ENCODE measurements at places on chromosomes 5 and 9.

GRCh38 chr5:93421987-93422401 is 159.0 kb downstream of the NR2F1-AS1 start:
- no peak for DNase-seq

DNA sequence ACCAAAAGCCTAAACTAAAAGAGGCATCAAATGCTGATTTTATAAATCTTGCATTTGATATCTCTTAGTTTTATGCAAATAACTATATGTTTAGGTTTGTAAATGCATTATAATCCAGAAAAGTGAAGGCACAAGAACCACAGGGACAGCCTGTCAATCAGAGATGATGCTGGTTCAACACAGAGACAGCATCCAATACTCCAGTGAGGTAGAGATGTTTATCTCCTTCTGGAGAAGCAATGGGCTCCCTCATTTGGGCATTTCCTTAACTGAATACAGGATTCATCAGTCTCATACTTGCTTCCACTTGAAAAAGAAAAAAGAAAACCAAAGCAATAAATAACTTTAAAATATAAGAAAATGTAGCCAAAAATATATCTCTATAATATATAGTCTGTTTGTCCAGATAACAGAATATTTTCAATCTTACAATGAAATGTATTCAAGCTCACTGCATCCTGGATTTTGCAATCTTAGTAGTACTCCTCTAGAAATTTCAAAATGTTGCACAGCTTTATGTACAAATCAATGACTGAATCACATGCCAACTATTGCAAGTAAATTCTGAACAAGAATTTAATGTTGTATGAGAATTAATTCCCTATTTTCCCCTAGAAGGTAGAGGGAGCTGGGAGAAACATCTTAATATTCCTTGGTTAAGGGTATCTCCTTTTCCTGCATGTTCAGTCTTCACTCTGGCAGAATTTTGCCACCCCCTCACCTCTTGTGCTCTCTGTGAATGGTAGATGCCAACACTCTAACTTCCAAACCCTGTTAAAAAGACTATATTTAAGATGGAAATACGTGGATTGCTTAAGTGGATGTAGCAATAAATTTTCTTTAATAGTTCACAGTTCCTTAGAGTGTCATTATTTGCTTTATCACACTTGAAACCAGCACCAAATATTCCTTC is 191.1 kb upstream of the GAS1 start:
- no peak for DNase-seq

DNA sequence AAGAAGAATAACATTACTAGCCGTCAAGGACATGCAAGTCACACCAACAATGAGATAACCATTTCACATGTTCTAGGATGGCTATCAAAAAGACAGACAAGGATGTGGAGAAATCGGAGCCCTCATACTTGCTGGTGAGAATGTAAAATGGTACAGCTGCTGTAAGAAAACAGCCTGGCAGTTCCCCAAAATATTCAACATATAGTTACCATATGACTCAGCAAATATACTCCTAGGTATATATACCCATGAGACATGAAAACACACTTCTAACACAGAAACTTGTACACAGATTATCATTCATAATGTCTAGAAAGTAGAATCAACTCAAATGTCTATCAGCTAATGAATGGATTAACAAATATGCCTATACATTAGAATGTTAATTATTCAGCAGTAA is 105.4 kb upstream of the PCAT7 start:
- no peak for DNase-seq

DNA sequence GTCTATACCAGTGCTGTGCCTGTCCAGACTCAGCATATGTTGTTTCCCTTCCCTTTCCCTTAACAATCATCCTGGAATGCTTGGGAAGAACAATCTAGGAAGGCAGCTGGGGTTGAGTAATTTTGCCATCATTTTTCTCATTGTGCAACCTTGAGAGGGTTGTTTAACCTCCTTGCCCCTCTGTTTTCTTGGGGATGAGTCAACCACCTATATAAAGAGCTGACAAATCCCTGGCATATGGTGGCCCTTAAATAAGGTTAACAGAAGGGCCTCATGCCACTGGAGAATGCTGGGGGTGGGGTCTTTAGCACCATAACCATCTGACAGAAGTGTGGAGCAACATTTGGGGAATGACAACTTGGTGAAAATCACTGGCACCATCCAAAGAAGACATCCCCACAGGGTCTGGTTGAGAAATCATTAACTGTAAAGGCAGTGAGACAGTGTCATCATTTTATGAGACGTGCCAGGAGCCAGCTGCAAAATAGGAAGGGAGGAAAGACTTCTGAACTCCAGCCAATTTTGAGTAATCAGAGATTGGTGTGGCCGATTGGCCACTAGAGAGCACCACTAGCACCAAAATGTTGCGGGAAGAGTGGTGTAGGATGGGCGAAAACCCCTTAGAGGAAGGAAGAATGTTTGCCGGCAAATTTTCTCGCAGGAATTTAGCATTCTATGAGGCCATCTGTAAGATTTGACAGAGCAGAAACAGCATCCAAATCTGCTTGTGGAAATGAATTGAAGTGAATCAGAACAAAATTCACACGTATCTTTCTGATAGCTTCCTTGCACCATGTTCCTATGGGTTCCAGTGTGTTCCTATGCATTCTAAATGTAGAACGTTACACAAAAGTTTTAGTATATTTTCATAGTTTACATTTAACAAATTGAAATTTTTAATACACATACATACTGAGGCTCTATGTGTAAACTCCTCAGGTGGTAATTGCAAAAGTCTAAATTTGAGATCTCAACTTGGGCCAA is 113.8 kb downstream of the MSX2 start:
- peak; percentile 27 for DNase-seq

DNA sequence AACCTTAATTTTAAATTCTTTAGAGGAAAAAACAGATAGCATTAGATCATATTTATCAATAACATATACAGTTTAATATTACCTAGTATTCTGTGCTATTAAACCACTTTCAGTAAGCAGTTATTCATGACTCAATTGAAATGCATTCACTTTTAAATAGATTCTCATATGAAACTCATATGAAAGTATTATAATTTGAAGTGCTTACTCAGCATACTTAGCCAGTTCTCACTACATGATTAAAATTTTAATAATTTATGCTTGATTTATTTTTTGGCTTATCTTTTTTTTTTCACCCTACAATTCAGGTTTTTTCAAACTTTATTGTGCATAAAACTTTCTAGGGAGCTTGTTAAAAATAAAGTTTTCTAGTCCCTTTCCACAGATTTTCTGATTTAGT is 694.9 kb upstream of the CDH9 start:
- no peak for DNase-seq

DNA sequence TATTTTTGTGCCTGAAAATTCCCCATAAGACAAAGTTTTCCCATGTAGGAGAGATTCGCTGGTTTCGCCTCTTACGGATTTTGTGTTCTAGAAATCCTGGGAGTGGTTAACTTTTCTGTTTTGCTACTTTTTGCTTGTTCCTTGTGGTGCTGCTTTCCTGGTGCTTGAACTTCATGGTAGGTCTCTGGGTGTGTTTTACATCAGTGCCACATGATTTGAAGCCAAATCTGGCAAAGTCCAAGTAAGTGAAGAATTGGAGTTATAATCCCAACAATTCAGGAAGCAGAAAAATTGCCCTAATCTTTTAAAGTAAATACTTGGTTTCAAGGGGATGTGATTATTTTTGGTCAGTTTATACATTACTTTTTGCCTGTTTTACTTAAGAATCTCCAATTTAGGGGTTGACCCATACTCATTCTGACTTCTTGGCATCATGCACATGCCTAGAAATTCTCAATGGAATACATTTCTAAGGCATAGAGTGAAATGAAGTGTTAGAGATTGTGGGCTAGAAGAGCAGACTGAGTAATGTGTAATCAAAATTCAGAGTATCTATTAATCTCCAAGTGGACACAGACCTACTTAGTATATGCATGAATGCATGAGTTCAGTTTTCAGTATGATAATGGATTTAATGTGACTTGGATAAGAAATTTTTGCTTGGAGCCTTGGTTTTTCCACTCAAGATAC is 189.7 kb downstream of the CSNK1G3 start:
- no peak for DNase-seq

DNA sequence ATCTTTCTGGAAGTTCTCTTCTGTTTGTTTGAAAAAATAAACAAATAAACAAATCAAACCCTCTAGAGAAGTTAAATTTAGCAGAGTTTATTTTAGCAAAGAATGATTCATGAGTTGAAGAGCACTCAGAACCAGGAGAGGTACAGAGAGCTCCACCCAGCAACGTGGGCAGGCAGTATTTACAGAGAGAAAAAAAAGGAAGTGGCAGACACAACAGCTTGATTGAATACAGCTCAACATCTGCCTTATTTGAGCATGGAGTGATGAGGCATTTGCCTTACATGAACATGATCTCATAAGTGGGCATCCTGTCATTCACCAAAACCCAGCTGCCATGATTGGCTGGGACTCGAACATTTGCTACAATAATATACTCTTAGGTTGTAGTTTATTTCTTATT is 381.6 kb upstream of the ADAMTS16 start:
- no peak for DNase-seq

- DNase-seq: no peak
Observed at GRCh38 chr9:131433302-131433854, 39.5 kb downstream of the PRRC2B start.

GRCh38 chr9:73137286-73137899 is 14.3 kb upstream of the ANXA1 start:
- DNase-seq: no peak

DNA sequence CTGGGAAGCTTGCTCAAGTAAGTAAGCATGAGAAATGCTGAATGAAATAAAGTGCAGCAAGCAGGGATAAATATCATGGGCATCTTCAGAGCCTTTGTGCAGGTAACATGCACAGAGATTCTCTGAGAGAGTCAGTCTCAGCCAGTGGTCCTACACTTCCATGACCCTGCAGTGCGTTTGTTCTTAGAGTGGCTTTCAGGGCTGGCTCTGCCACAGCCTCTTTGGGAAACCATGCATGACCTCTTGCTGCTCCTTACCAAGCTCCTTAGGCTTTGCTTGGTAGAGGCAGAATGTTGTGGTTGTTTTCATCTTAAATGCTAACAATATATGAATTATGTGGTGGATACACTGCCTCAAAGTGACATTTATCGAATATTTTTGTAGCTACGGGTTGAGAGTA is 5.4 kb downstream of the SYK start:
- DNase-seq: no peak

DNA sequence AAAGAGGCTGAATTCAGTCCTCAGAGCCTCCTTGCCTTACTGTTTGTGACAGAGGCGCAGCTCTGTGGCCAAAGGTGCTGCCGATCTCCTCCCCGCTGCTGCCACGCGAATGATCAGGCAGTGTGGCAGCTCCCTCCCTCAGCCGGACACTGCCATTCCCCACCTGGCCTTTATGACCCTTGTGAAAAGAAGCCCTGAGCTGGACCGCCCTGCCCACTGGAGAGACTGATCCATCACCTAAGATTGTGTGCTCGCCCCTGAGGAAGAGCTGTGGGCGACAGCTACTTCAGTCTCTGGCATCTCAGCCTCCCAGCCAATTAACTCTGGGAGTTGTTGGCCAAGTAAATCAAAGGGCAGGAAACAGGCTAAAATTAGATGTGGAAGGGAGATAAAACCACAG is 90.9 kb downstream of the CARTPT start:
- no peak for DNase-seq

- no peak for DNase-seq
Observed at GRCh38 chr5:33565324-33565723, 124.6 kb downstream of the TARS1 start.

- DNase-seq: no peak
Observed at GRCh38 chr9:120402741-120403542, 177.0 kb downstream of the CDK5RAP2 start.

DNA sequence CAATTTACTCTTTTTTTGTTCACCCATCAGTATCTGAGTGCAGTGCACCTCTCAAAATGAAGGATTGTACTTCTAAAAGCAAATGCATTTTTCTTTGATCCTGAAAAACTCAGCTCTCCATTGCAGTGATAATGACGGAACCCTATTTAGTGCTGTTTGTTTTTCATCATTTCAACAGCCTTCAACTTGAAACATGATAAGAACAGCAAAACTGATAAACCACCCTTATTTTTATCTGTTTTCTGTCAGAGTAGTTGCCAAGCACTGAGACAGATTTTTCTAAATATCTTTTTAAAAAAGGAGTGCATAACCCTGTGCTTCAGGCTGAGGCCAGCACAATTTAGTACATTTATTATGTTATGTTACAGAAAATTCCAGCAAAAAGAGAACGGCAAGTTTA is 549.8 kb upstream of the DMAC1 start:
- DNase-seq: no peak

DNA sequence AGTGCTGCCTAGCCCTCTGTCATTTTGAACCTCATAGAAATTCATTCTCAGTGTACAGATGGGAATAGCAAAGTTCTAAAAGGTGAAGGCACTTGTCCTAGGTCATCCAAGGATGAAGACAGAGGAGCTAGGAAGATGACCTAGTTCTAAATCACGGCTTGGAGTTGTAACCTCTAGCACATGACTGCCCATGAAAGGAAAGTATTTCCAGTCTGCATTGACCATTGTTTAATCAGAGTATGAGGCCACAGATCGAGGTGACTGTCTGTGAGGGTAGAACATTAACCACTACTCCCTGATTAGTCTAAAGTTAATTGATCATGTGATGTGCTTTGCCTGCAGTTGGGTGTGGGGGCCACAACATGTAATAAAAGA is 674 bp upstream of the TNFSF15 start:
- no peak for DNase-seq

GRCh38 chr5:67807439-67807888 is 408.1 kb upstream of the PIK3R1 start:
- no peak for DNase-seq

All from iPS DF 6.9 (cell line).